Left kidney (tissue), 8 donors: ENCODE measurements at places on chromosomes 16 and 17. TPM values are rescaled to one million over a fixed set of nuclear protein-coding genes. Genes with fewer than 3 reads are reported as not detected.
A peak's percentile ranks its signal among the peaks of the same experiment; 100 is the strongest.

The FAM234A gene
- polyA plus RNA-seq, result 74.8 TPM

The GP2 gene
- polyA plus RNA-seq, result 7.0 TPM

The CMIP gene
- polyA plus RNA-seq, result 44.3 TPM

The MYL4 gene
- polyA plus RNA-seq, result 1.9 TPM

The RSKR gene
- polyA plus RNA-seq, result 30.4 TPM

The HCRT gene
- not detected for polyA plus RNA-seq

The CDH8 gene
- polyA plus RNA-seq, result 4.6 TPM

The REXO5 gene
- 7.9 TPM for polyA plus RNA-seq

The ZSCAN10 gene
- 0.10 TPM for polyA plus RNA-seq

The SOST gene
- polyA plus RNA-seq, result 30.9 TPM

The C16orf92 gene
- not detected for polyA plus RNA-seq

The TMEM92 gene
- 2.2 TPM for polyA plus RNA-seq

The VTN gene
- 20.5 TPM for polyA plus RNA-seq

DNA sequence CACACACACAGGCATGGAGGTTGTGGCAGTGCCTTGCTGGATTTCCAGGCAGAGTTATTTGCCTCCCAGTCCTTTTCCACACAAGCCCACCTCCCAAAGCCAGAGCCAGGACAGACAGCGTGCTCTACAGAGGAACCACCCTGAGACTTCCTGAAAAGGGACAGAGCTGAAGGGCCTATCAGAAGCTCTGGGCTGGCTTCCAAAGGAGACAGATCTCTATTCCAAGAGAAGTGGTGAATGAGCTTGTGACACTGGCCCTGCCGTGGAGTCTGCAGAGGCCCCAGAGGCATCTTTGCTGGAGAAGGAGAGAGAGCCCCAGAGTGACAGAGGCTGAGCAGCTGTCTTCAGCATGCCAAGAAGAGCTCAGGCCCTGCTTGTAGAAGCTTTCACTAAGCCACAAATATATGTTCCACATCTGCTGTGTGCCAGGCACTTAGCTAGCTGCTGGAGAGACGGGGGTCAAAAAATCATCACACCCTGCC, 8.3 kb upstream of the LPCAT2 start:
- no peak for DNase-seq

DNA sequence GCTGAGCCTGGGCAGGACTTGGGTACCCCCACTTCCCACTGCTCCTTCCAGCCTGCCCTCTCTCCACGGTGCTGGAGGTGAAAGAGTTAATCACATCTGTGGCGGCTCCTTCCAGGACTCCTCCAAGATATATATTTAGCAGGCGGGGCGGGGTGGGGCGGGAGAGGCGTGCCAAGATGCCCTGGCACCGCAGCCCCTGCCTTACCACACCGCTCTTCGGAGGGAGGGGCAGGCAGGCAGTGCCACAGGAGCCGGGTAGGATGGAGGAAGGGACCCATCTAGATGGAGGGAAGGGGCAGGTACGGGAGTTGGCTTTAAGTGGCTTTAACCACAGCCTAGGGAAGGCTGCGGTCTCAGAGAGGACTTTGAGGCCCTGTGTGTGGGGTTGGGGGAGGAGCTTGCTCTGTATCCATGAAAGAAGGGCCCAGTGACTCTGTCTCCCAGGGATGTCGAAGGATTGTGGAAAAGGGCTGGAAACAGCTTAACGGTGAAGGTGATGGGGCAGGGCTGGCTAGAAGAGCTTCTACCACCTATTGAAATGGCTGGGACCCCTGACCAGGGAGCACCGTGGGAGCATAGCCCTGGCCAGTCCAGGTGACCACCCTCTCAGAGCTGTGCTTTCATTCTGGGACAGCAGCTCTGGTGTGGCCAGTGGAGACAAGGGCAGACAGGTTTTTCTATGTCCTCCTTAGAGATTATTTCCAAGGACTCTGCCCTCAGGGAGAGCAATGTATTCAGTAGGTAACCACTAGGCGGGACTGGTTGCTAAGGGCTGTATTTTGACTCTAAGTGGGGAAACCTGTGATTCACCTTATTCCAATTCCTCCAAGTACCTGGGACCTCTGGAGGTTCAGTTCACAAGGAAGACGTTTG, 13.0 kb downstream of the GPR142 start:
- no peak for DNase-seq

- DNase-seq, result no peak
These were observed 49.9 kb upstream of the CPNE2 start for GRCh38 chr16:57042157-57043111.

DNA sequence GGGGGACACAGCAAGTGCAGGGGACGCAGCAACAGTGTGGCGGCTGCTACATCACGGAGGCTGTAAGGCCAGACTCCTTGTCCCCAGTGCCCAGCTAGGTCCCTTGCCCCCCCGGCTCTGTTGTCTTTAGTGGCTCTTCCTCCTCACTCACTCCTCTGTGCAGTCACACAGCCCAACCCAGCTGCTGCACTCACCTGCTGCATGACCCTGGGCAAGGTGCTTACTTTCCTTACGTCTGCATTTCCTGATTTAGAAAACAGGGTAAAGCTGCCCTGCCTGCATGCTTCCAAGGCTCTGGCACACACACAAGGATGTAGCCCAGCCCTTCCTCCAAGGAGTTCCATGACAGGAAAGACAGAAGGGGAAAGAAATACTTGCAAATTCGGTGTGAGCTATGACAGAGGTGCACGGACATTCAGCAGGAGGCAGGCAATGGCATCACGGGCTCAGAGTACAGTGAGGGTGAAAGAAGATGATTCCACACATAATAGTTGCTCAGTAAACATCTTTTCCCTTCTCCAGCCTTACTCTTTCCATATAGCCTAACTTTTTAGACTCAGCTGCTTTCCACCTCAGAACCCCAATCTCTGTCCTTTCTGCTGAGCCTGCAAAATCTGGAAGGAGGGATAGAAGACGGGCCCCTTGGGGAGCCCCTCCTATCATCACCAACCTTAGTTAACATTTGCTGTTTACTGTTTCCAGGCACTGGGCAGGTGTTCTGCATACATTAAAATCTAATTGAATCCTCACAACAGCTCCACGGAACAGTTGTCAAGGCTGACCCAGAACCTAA, 150.9 kb downstream of the MRM1 start:
- no peak for DNase-seq

DNA sequence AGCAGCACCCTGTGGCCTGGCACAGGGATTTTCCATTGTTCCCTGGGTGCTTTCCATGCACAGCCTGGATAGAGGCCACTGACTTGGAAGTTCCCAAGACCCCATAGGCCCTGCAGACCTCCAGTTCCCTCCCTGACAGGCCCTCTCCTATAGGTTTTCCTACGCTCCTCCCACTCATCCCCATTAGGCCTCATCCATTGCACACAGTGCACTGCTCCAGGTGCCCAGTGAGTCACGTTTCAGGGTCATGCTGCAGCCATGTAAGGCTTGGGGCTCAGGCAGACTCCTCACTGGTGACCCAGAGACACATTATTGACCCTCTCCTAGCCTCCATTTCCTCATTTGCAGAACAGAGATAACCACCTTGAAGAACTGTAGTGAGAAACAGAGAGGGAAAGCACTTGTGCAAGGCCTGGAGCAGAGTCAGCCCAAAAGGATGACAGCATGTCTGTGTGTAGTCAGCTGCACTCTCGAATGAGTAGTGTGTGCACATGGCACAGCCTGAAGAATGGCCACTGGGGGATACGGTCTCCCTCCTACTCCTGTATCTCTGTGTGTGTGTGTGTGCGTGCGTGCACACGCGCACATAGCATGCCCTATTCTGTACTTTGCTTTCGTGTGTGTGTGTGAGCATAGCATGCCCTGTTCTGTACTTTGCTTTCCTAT, 26.8 kb downstream of the DRC3 start:
- DNase-seq, result no peak

- no peak for DNase-seq
These were observed 12.1 kb upstream of the FOXF1 start for GRCh38 chr16:86498155-86498670.

DNA sequence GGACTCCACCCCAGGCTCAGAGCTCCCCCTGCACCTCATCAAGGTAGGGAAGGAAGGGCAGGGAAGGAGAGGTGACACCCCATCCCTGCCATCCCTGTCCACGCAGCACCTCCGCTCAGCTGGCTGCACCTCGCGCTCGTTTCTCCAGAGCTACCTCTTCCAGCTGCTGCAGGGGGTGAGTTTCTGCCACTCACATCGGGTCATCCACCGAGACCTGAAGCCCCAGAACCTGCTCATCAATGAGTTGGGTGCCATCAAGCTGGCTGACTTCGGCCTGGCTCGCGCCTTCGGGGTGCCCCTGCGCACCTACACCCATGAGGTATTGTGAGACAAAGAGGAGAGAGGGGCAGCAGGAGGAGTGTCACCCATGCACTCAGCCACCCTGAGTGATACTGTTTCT, 1.4 kb downstream of the CDK3 start:
- DNase-seq, result no peak

- no peak for DNase-seq
These were observed 81.3 kb downstream of the STH start for GRCh38 chr17:46080118-46081017.

GRCh38 chr16:69116256-69116875, 10.9 kb downstream of the HAS3 start:
- no peak for DNase-seq

DNA sequence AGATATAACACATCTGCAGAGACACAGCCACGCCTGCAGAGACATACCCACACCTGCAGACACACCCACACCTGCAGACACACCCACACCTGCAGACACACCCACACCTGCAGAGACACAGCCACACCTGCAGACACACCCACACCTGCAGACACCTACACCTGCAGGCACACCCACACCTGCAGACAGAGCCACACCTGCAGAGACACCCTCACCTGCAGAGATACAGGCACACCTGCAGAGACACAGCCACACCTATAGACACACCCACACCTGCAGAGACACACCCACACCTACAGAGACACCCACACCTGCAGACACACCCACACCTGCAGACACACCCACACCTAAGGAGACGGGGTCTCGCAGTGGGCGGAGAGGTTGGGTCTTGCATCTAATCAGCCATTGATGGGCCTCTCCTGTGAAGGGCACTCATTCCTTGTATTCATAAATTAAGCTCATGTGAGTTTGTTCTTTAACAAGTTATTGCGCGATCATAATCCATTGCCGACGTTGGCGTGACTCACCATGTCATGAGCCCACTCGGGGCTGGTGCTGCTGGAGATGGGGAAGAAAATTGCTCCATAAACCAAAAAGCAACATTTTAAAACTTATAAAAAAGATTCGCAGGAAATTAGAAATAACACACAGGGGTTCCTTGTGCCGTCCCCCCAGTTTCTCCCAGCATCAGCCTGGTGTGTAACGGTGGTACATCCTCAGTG, 28.9 kb upstream of the CDH15 start:
- no peak for DNase-seq

- DNase-seq, result no peak
These were observed 28.7 kb upstream of the MYOCD start for GRCh38 chr17:12637015-12637414.

DNA sequence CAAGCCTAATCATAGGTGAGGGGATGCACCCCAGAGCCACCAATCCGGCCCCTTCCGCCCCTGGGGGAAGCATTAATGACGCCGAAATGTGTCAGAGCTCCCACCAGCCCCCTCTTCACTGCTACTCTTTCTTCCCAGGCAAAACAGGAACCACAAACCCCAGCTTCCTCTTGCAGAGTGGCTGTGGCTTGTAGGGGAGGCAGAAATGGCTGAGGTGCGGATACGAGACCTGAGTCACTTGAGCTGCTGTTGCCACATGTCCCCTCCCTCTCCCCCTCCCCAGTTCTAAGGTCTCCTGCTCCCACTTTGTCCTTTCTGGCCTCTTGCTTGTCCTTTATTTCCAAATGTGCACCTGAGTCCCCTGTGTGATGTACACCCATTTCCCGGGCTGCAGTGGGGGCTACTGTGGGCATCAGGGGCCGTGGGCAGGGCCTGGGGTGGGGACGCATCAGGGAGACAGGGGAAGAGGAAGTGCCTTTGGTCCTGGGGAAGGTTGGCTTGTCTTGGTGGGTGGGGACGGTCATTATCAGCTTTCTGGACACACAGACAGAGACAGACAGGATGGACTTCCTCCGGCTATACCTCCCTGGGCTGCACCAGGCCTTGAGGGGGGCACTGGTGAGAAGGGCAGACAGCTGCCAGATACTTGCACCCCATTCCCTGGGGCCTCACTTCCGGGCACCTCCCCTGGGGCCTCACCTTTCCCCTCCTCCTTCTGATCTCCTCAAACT, at the start of gene APOBR:
Gene APOBR, plus strand, starts transcription at position 523 of the 731 bp plus-strand sequence. Its CDS starts 39 bp downstream, at position 562.
- no peak for DNase-seq

GRCh38 chr17:20266806-20267458, 200.4 kb downstream of the LGALS9B start:
- DNase-seq, result no peak

DNA sequence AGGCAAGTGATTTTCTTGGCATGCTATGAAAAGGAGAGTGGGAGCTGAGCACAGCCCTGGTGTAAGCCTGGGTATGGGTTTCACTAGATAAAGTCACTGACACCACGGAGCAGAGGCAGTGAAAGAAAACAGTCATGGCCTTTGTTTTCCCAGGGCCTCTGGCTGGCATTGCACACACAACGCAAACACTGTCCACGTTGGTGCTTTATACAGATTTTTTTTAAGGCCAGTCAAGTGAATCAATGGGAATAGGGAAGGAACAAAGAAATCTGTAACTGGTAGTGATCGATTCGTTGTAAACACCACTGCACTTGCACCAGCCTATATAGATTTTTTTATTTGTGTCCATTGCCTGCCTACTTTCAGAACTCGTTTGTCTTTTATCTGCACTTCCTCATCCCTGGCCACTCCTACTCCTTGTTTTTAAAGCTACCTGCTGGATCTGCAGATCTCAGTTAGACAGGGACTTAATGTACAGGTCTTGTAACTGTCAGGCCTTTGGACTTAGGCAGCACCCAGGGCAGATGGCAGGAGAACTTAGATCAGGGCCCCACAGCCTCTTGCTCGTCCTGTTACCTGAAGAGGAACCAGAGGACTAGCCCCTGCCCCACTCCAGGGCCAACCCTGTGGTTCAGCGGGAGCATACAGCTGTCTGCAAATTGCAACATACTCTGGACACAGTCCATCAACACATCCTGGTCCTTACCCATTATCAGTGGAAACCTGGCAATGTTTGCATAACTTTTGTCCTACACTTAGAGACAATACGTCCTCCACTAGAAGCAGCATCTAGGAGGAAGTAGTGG, 10.6 kb upstream of the TMIGD1 start:
- DNase-seq, result peak; percentile 25

DNA sequence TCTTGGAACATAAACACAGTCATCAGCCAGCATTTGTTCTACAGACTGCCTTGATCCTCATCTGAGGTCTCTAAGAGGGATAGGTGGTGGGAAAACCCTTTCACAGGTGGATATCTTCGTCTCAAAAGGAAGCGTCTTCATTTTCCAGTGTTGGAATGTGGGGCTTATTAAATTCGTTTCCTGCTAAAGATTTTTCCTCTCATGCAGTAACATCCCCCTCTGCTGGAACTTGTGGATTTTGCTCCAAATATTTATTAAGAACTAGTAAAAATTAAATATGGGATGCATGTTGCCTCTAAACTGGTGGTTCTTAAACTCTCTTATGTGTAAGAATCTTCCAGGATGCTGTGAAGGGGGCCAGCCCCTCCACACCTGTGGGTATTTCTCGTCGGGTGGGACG, 20.1 kb upstream of the MLYCD start:
- peak; percentile 41 for DNase-seq

- no peak for DNase-seq
These were observed 8.2 kb upstream of the MPRIP start for GRCh38 chr17:17034026-17034425.
